ENCODE measurements at places on chromosomes 2 and 18.

GRCh38 chr2:206096876-206097275 is 10.9 kb upstream of the INO80D start:
- no peak for DNase-seq

GRCh38 chr2:113283704-113284284 is 5.1 kb upstream of the PAX8 start:
- DNase-seq = no peak

DNA sequence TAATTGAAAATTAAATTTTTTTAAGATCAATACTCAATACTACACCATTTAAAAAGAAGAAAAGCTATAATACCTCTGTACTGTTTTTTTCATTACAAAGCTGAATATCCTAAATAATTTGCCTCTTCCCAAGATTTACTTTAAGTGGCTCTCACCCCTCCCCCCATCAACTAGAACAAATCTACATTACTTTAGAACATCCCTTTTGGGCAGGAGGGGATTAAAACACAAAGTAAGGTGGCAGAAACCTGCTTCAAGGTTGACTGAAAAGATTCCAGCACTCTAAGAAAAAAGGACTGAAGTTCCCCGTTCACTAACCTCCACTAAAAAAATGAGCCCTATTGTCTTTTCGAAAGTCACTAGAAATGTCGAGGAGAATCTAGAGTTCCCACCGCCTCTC is 42.3 kb downstream of the SLC38A11 start:
- no peak for DNase-seq

- no peak for DNase-seq
These were observed 249.1 kb upstream of the SIX2 start for GRCh38 chr2:45258311-45258710.

- no peak for DNase-seq
These were observed 33.3 kb downstream of the NAB1 start for GRCh38 chr2:190682168-190682567.

GRCh38 chr2:86337244-86337835 is at the start of gene REEP1:
Gene REEP1, minus strand, starts transcription at chr2:86337626. Its CDS starts 116 bp downstream, at chr2:86337510.
- no peak for DNase-seq

DNA sequence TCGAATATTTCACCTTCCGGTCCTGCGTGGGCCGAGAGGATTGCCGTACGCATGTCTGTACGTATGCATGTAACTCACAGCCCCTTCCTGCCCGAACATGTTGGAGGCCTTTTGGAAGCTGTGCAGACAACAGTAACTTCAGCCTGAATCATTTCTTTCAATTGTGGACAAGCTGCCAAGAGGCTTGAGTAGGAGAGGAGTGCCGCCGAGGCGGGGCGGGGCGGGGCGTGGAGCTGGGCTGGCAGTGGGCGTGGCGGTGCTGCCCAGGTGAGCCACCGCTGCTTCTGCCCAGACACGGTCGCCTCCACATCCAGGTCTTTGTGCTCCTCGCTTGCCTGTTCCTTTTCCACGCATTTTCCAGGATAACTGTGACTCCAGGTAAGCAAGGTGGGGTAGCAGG is at the start of gene SERPINB5:
Gene SERPINB5, plus strand, starts transcription at position 291 of the 400 bp plus-strand sequence. CDS start 7,471 bp downstream, outside the sequence.
- DNase-seq = no peak

GRCh38 chr18:7697306-7697705 is 130.2 kb downstream of the PTPRM start:
- DNase-seq = no peak

DNA sequence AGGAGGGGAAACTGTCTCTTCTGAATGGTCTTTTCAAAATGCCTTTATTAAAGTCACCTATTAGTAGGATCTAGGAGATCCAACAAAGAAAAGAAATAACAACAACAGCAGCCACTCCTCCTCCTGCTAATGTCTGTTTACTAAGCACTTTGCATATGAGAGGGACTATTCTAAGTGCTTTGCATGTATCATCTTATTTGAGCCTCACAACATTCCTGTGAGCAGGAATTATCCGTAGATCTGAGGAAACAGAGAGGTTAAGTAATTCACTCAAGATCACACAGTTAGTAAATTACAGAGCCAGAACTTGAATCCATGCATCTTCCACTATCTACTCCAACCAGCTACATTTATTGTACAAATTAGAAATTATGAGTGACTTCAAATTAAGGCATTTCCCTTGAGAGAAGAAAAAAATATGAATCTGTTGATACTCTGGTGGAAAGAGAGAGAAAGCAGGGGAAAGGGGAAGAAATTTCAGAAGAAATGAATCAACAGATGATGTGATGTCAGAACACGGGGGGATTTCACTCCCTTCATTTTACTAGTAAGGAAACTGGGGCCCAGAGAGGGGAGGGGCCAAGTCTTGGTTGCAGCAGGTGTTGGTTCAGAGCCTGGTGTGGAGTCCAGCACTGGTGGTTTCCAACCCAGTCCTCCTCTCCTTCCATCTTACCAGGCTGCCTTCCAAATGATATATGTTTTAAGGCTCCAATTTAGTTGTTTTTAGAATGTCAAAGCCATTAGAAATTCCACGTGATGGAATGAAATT is 49.7 kb downstream of the TSN start:
- no peak for DNase-seq

- no peak for DNase-seq
These were observed 286.2 kb upstream of the EPAS1 start for GRCh38 chr2:46010925-46011490.

DNA sequence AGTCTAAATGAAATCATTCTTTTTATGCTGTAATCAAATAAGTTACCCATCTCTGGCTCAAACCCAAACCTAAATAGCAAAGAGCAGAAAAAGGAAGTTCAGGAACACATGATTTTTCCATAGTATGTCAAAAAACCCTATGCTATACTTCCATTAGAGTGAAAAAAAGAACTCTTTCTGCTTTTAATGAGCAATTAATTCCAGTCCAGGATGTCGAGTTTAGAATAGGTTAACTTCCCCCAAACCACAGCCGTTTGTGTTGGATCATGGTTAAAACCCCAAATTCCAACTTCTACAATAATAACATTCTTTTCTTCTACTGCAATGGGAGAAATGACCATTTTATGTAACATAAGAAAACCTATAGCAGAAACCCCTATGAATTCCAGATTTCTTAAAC is 171.1 kb upstream of the NRP2 start:
- DNase-seq = no peak

DNA sequence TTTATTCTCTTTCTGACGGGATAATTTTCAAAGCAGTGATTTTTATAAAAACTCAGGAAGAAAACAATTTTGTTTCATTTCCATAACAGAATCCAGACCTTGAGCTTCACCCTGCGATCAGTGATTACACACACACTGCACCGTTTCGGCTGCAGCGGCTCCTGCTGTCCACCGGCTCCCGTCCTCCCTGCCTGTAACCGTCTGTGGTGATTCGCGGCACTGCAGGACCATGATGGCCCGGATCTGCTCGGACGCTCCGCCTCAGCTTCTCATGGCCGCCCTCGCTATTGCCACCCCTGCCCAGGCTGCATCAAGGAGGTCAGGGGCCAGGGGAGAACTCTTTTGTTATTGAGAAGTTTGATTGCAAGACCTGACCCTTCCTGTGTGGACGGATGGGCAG is 246.1 kb downstream of the TWIST2 start:
- DNase-seq = no peak

DNA sequence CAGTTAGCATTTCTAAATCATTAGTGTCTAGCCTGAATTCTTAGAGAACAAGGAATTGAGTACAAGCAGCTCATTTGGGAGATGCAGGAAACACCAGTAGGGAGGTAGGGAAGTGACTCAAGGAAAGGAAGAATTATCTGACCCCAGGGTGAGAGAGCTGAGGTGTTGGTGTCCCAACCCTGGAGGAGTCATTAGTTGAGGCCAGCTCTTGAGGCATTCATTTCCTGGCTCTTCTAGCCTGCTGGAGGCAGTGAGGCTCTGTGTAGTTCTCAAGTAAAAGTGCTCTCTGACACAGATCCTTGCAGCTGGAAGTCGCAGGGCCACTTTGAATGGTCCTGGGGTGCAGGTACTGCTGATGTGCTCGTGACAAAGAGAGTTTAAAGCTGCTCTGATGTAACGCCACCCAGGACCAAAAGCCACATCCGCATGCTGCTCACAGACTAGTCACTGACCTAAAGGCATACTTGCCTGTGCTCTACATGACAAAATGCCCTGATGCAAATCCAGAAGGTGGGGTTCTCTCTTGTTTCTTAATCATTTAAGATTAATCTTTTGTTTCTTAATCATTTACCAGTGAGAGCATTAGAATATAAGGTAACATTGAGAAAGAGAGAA is 299.5 kb upstream of the LYPD1 start:
- no peak for DNase-seq

GRCh38 chr2:22719396-22719795 is 665.6 kb upstream of the KLHL29 start:
- no peak for DNase-seq

All from CD4-positive, alpha-beta T cell treated with Interleukin-17A for 4 hours (primary cell).